ENCODE measurements at places on chromosomes 4 and X.

DNA sequence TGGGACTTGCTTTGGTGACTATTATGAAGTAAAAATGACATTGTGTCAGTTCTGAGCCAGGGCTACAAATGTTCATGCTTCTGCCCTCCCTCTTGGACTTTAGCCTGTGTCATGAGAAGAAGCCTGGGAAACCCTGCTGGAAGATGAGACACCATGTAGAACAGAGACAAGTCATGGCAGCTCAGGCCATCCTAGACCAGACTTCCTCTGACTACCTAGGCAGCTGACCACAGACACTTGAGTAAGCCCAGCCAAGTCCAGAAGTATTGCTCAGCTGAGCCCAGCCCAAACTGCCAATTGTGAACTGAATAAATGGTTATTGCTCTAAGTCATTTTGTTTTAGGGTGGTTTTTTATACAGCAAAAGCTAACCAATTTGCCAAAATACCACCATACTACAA, 467.6 kb upstream of the CNKSR2 start:
- no peak for DNase-seq

DNA sequence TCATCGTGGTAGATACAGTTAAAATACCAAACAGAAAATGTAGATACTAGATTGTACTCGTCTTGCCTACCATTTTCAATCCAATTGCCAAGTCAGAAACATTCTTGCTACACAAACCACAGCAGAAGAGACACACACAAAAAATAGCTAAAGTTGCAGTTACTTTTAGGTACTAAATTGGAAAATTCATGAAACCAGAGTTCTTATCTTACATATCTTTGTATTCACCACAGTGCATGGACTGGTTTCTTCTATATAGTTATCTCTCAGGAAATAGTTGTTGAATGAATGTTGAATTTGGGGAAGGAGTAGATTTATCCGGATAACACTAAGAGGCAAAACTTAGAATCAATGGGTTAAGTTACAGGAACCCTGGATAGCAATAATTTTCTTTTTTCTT, 14.2 kb downstream of the COL4A5 start:
- no peak for DNase-seq

GRCh38 chrX:134998246-134998645, 7.5 kb downstream of the SMIM10 start:
- DNase-seq = no peak

- no peak for DNase-seq
These were observed 8.6 kb upstream of the CCDC149 start for GRCh38 chr4:24921491-24921890.

GRCh38 chr4:118746251-118746919, 61.2 kb downstream of the METTL14 start:
- DNase-seq = no peak

- no peak for DNase-seq
These were observed 13.2 kb downstream of the DOK7 start for GRCh38 chr4:3476341-3476747.

GRCh38 chr4:95155759-95156451, 392.9 kb downstream of the UNC5C start:
- DNase-seq = no peak

DNA sequence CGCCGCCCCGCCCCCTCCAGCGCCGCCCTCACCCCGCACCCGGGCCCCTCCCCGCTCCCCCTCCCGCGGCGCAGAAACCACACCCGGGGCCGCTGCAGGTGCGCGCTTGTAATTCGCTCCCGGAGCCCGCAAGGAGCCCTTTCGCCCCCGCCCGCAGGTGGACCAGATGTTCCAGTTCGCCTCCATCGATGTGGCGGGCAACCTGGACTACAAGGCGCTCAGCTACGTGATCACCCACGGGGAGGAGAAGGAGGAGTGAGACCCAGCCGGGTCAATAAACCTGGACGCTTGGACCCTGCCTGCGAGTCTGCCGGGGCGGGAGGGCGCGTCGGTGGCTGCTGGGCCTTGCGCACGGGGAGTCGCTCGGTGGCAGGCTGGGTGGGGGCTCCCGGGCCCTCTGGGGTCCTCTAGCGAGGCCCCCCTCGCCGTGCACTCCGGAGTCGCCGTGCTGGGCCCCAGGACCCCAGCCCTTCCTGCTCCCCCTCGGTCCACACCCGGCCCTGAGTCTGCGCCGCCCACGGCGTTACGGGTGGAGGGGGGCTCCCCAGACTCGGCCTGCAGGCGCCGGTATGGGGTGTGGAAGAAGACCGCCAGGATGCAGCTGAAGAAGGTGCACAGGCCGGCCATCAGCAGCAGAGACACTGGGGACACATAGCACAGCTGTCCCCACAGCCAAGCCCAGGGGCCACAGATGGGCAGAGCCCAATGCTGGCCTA, 7.1 kb downstream of the SLC49A3 start:
- no peak for DNase-seq

GRCh38 chr4:169064296-169064695, 54.2 kb upstream of the CBR4 start:
- no peak for DNase-seq

GRCh38 chr4:8422327-8422726, 18.2 kb downstream of the ACOX3 start:
- no peak for DNase-seq

DNA sequence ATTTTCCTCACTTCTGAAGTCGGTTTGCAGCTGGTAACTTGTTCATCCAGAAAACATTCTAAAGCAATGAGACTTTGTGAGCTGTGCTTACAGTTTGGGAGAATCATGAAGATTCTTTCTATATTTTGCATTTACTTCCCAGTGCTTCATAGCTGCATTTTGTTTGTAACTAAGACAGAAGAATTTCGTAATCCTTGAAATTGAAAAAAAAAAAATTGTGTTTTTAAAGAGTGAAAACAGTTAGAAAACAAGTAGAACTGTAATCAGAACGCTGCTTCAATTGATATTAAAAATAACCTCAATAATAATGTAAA, 392.4 kb downstream of the UNC5C start:
- DNase-seq = peak; percentile 77

DNA sequence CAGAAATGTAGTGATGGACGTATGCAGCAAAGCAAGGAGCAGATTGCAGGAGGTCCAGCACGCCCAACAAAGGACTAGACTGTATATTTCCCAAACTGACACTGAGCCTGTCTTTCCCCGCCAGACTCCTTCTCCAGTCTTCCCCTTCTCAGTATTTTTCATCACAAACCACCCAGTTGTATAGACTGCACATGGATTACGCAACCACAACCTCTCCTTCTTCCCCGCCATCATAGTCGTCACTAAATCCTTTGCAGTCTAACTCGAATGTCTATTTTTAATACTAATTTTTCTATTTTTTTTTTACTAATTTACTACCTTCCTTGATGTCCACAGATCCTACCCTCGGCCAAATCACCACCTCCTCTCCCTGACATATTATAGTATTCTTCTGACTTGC, 105.4 kb downstream of the MTNR1A start:
- no peak for DNase-seq

- no peak for DNase-seq
These were observed 216.6 kb upstream of the SLC7A11 start for GRCh38 chr4:138458751-138459150.

GRCh38 chrX:39854772-39855747, 242.7 kb downstream of the BCOR start:
- DNase-seq = no peak

DNA sequence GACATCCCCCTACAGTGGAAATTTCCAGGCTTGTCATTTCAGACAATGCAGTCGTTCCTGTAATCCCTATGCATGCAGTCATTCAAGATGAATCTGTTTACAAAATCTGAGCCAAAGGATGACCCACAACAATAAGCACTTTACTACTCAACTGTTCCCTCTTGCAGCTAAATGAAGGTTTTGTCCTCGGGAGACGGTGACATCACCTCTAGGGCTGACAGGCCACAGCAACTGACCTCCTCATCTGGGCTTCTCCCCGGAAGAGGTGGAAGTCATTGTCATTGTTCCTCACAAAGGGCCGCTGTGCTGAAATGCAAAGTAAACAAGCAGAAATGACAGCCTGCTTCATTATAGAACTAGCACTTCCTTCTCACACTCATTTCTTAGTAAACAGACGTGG, 29.2 kb downstream of the CLRN2 start:
- DNase-seq = no peak

All from muscle of back (tissue), 13 donors.